ENCODE measurements at places on chromosomes 2 and 18.

- no peak for DNase-seq
Measured at GRCh38 chr18:57630754-57631595, 9.3 kb upstream of the NARS1 start.

- no peak for DNase-seq
Measured at GRCh38 chr2:78992451-78992806, 33.1 kb upstream of the REG3G start.

DNA sequence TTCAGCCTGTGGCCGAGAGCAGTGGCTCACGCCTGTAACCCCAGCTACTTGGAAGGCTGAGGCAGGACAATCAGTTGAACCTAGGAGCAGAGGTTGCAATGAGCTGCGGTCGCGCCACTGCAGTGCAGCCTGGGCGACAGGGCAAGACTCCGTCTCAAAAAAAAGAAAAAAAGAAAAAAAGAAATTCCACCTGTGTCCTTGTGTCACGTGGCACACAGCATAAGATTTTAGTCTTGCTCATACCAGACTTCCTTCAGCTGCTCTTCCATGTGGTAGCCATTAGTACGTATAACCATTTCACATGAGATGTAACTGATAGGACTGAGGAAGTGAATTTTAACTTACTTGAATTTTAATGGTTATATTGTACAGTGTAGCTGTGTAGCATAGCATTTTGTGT is 4.0 kb downstream of the NOP58 start:
- no peak for DNase-seq

- DNase-seq, result no peak
Measured at GRCh38 chr18:78891185-78891762, 88.3 kb upstream of the SALL3 start.

DNA sequence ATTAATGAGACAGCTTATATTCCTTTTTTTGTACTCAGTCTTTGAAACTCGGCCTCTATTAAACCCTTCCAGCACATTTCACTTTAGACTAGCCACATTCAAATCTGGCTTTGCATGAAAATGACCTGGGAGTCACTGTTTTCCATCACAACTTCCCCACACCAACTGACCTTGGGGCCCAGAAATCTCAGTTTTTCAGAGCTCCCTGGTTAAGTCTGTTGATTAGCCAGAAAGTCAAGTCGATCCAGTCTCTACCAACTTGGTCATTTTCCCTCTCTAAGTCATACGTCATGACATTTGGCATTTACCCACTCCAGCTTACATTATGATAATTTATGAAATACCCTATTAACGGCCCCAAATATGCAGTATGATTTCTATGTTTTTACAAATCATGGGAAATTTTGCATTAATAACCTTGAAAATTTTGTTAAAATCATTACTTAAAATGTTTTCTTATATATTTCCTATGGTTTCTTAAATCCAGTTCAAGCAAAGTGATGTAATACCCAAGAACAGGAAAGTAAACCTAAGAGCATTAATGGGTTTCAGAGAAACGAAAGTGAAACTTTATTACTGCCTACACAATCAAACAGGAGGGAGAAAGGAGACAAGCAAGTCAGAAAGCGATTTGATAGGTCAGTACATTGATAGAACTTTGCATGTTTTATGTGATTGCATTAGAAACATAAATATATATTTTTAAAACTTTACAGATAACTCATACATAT is 77.1 kb downstream of the SPATS2L start:
- no peak for DNase-seq

DNA sequence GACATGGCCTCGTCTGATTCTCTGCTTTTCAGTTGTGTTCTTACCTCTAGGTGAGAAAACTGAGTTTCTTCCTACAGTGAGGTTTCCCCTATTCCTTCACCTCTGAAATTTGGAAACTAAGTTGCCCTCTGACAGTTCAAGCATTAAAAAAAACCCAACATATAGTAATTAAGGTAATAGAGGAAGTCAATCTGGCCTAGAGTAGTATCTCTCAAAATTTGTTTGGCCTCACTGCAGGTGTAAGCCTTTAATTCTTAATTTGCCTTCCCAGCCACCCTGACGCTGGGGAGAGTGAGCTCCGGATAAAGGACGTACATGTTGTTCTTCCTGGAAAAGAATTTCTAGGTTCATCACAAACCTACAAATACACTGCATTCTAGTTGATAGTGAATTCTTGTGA is 1.4 kb downstream of the CAD start:
- DNase-seq, result no peak
